ENCODE measurements at places on chromosomes 7 and 10. TPM values are rescaled to one million over a fixed set of nuclear protein-coding genes. Genes with fewer than 3 reads are reported as not detected.

The PON3 gene
- not detected for total RNA-seq

The STAM gene
- total RNA-seq, result 115 TPM

The CFAP69 gene
- 2.1 TPM for total RNA-seq

- DNase-seq, result no peak
Measured at GRCh38 chr10:35434533-35434932, 98.2 kb downstream of the CCNY start.

- DNase-seq, result peak; percentile 86
Measured at GRCh38 chr10:60536529-60537114, 146.9 kb upstream of the ANK3 start.

DNA sequence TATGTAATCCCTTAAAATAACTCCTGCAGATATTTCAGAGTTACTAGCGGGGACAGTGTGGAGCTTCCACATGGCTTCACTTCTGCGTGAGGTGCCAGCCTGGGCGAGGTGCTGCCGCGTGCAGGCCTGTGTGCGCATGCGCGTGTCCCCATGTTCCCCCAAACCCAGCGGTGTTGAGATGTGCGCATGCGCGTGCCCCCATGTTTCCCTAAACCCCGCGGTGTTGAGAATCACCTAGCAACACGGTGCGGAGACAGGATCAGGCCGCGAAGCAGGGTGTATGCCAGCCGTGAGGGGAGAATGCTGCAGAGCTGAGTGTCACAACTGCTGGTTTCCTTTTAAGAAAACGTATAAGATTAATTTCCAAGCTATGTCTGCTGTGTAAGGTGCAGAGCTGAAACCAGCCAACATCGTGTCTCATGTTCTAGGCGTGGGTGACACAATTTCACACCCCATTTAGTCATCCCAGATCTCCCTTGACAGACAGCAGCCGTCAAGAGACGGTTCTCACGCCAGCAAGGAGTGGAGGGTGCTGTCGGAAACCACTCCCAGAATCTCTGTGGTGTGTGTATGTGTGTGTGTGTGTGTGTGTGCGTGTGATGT lies 71.9 kb upstream of the ADARB2 start:
- DNase-seq, result no peak

DNA sequence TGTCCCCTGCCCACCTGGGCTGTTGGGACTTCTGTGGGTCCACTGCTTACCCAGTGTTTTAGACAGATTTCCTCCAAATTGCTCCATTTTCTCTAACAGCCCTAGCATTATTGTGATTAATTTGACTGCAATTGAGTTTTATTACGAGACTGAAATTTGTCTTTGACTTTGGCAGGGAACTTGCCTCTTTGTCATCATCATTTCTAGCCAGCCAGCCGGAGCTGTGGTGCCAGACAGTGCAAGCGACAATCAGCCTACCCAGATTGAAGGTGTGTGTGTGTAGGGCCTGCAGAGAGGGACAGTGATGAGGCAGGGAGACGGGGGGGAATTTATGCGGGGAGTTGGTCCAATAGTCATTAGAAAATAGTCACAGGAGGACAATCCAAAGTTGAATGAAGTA lies 743.0 kb downstream of the NRG3 start:
- no peak for DNase-seq

DNA sequence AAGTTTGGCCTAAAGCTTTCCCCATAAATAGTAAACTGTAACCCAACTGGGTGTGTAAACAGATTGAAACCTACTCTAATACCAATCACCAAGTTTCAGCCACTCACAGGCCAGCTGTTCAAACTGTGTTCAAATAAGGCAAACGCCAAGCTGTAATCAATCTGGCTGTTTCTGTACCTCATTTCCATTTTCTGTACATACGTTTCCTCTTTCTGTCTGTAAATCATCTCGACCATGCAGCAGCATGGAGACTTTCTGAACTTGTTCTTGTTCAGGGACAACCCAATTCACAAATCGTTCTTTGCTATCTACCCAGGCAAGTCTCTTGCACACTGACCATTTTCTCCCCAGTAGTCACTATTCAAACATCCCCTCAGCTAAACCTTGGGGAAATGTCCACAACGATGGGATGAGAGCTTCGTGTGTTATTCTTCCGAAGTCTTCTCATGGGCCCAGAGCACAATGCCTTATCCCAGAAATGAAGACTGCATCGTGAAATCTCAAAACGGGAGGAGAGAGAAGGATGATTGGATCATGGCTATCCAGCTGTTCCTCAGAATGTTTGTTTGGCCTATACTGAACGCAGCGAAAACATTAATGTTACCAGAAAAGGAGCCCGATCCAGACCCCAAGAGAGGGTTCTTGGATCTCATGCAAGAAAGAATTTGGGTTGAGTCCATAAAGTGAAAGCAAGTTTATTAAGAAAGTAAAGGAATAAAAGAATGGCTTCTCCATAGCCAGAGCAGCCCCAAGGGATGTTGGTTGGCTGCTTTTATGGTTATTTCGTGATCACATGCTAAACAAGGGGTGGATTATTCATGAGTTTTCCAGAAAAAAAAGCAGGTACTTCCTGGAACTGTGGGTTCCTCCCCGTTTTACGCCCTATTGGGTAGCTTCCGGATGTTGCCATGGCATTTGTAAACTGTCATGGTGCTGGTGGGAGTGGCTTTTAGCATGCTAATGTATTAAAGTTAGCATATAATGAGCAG lies 86.2 kb downstream of the SLC16A9 start:
- no peak for DNase-seq

DNA sequence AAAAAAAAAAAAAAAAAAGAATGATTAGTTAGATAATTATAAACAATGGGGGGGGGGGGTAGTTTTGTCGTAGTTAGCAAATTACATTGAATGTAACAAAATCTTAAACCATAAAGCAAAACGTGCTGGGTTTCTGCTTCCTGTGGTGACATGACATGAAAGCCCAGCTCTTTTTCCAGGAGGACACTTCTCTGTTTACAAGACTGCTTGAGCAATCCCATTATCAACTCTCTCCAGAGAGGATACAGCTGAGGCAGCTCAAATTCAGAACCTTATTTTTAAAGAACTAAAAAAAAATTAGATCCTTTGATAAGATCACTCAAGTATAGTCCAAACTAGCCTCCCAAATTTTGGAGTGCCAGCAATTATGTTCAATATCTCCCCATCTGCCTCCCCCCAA lies 58.6 kb downstream of the ADRB1 start:
- DNase-seq, result no peak

GRCh38 chr7:101357433-101357832 lies 5.2 kb upstream of the COL26A1 start:
- no peak for DNase-seq

GRCh38 chr10:104300736-104301292 lies 31.8 kb downstream of the GSTO2 start:
- peak; percentile 98 for DNase-seq
